ENCODE measurements at places on chromosomes 12 and 14.

GRCh38 chr14:90674043-90674670, 142.1 kb downstream of the TTC7B start:
- DNase-seq = no peak

GRCh38 chr12:102748704-102749103, 168.3 kb downstream of the PAH start:
- no peak for DNase-seq

- DNase-seq = no peak
Observed at GRCh38 chr12:53999559-54000115, 324 bp upstream of the HOXC9 start.

GRCh38 chr12:101995684-101996083, 66.1 kb downstream of the WASHC3 start:
- DNase-seq = no peak

- DNase-seq = no peak
Observed at GRCh38 chr12:19005257-19005801, 124.2 kb upstream of the PLEKHA5 start.

GRCh38 chr14:71300566-71301330, 393.5 kb downstream of the PCNX1 start:
- no peak for DNase-seq

- no peak for DNase-seq
Observed at GRCh38 chr14:71400871-71401321, 493.6 kb downstream of the PCNX1 start.

DNA sequence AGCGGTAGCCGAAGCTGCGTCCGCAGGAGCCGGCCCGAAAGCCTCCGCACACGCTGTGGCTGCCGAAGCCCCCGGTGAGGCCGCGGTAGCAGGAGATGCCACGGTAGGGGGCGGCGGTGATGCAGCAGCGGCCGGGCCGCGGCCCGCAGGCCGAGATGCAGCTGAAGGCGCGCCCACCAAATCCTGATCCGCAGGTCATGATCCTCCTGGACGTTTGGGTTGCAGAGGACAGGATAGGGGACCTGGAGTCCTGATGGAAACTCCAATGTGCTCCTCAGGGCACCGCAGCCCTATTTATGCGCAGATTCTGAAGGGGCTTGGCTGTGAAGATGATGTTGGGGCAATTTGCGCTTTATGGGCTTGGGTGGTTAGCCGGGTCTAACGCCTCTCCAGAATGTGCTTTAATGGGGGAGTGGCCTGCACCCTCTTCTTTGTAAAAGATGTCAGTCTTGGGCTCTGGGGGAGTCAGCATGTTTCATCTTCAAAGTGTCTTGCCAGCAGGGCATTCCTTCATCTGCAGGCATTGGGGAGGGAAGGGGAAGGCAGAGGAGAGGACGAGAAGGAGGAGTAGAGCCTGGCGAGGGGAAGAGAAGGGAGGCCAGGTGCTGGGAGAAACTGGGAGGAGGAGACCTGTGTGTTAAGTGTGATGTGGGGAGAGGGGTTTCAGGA, at the start of gene KRT81:
Gene KRT81 (minus strand): TSS at position 268 of the 669 bp plus-strand sequence. CDS start 69 bp downstream, at position 199.
- DNase-seq = no peak

GRCh38 chr14:100738704-100739131, 12.0 kb downstream of the DLK1 start:
- DNase-seq = no peak

DNA sequence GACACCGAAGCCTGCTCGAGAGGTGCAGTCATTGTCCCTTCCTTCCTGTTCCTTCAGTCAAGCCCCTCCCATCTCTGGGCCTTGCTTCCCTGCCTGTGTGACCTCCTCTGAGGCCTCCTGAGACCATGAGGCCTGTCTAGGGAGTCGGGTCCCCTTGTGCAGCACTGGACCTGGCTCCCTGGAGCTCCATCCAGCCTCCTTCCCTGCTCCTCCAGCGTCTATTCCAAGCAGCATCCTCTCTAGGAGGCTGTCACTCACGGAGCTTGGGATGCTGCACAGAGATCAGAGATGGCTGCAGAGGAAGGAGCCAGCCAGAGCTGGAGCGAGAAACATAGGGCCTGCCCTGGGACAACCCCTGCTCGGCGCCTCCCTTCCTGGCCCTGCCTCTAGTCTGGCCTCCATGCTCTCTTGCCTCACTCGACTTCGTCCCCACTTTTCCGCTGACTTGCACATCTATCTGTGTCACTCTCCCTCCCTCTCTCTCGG, 142.7 kb downstream of the BCL11B start:
- DNase-seq = no peak

GRCh38 chr14:102893452-102893851, 29.0 kb upstream of the AMN start:
- DNase-seq = no peak

GRCh38 chr12:59403259-59403932, 192.4 kb upstream of the SLC16A7 start:
- peak; percentile 5 for DNase-seq

GRCh38 chr12:114167431-114167830, 201.3 kb upstream of the RBM19 start:
- DNase-seq = no peak

GRCh38 chr12:46303039-46303666, 34.3 kb upstream of the SLC38A1 start:
- peak; percentile 45 for DNase-seq

GRCh38 chr12:21547437-21547836, 21.3 kb downstream of the SPX start:
- DNase-seq = no peak

- no peak for DNase-seq
Observed at GRCh38 chr12:79397609-79398008, 293.2 kb downstream of the PAWR start.

- DNase-seq = no peak
Observed at GRCh38 chr14:31543969-31544799, 17.0 kb upstream of the NUBPL start.

DNA sequence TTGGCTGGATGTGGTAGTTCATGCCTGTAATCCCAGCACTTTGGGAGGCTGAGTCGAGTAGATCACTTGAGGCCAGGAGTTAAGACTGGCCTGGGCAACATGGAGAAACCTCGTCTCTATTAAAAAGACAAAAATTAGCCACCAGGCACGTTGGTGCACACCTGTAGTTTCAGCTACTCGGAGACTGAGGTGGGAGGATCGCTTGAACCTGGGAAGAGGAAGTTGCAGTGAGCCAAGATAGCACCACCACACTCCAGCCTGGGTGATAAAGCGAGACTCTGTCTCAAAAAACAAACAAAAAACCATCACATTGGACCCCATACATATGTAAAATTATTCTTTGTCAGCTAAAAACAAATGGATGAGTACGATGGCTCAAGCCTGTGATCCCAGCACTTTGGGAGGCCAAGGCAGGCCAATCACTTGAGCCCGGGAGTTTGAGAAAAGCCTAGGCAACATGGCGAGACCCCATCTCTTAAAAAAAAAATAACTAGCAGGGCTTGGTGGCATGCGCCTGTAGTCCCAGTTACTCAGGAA, 43.9 kb downstream of the LIMA1 start:
- DNase-seq = no peak

DNA sequence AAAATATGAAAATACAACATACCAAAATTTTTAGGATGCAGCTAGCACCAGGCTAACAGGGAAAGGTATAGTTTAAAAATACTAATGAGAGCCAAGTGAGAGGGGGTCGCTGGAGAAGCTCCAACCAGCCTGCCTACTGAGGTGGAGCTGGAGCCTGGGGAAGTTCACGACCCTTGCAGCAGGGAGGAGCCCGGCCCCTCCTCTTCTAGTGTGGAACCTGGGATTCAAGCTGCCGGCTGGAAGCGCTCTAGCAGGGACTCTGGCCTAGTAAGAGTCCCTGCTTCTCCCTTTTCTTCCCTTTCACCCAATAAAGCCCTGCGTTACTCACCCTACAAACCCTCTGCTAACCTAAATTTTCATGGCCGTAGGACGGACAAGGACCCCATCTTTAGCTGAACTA, 5.0 kb upstream of the KCNK13 start:
- DNase-seq = no peak

- no peak for DNase-seq
Observed at GRCh38 chr12:117921929-117922777, 46.6 kb downstream of the KSR2 start.

DNA sequence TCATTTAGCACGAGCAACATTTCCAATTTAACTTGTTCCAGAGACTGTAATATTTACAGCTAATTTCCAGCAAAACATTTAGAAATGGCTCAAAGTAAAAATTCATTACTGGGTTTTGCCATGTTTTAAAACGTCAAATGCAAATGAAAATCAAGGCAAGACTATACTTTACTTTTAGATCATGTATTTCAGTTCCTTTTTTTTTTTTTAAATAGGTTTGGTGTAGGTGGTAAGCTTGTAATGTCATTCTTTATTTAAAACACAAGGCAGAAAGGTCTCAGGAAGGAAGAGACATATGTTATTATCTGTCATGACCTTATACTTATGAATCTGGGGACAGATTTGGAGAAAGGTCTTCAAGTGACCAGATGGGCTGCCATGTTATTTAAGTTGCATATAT, 54.1 kb downstream of the GRIP1 start:
- DNase-seq = no peak

- DNase-seq = no peak
Observed at GRCh38 chr14:60999536-60999935, 18.5 kb downstream of the SLC38A6 start.

DNA sequence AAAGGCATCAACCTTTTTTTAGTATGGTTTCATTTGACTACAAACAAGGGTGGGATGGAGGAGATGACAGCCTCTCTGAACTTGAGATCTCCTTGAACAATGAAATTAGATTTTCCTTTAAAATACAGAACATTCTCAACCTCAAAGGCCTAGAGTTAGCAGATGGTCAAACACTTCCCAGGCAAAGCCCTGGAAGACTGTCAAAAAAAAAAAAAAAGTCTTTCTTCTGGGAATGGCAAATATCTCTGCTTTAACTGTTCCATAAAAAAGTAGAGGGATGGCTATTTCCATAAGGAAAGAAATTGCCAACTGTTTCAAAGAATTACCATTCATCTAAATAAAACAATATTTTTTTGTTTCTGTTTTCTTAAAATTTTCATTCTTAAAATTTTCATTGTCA, 870.8 kb downstream of the GALC start:
- DNase-seq = no peak

DNA sequence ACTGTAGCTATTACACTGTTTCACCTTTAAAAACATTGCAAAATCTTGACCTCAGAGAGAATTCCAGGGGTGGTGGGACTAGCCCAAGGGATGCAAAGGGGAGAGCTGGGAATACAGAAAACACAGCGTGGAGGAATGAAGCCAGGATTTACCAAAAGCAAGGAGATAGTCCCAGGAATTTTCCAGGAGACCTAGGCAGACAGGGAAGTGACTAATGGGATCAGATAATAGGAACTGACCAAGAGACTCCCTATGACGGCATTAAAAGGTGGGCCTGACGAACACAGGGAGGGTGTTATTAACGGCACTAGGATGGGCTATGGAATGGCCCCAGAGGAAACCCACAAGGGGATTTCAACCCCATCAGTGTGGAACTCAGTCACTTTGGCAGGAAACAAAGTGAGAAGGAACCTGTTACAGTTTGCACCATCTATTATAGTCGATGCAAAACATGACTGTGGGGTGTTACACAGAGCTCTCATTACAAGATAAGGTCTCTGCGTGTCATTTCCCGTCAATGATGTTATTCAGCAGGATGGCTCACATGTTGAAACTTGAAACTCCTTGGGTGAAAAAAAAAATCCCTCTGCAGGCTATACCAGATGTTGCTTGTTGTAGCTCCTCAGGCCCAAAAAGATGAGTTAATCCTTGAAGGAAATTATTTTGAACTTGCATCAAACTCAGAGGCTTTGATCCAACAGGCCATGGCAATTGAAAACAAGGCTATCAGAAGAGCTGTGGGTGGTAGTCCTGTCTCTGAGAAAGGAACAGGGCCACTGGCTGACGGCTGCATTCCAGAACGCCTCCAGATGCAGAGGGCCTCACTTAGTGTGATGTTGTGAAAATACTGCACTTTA, 58.7 kb downstream of the DRAM1 start:
- no peak for DNase-seq

DNA sequence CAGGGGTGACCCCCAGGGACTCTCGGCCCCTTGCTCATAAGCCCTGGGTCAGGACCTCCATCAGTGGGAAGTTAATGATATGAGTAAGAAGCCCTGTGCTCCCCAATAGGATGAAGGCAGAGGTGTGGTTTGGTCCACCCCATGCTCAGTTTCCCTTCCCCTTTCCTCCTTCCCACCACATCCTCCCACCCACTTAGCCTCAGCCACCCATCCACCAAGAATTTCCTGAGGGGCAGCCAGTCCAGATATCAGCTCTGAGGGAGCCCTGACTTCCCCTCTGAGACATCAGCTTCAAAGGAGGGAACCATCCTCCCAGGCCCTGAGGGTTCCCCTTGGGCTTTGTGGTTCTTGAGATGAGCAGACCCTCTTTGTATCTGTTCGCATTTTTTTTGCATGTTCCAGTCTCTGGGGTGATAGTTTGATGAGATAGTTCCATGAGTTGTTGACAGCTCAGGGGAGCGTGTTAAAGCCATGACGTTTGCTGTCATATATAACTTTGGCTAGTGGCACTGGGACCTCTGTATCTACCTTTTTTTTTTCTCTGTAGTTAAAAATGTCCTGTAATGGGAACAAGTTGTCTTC, 71.2 kb downstream of the LGMN start:
- DNase-seq = no peak

DNA sequence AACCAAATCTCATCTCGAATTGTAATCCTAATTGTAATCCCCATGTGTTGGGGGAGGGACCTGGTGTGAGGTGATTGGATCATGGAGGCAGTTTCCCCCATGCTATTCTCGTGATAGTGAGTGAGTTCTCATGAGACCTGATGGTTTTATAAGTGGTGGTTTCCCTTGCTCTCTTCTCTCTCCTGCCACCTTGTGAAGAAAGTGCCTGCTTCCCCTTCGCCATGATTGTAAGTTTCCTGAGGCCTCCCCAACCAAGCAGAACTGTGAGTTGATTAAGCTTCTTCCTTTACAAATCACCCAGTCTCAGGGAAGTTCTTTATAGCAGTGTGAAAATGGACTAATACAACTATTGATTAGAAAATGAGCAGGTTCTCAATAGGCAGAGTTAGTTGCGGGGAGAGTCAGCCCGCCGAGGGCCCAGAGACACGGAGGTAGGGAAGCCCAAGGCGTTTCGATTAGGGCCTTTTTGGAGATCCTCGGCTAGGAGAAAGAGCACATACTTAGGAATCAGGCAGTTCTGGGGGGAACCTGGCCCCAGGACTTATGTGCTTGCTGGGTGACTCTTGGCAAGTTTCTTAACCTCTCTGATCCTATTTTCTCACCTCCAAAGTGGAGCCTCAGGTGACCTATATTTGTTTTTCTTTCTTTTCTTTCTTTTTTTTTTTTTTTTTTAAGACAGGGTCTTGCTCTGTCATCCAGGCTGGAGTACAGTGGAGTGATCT, 65.7 kb downstream of the MVK start:
- no peak for DNase-seq

- DNase-seq = no peak
Observed at GRCh38 chr14:101563654-101564443, 2.6 kb downstream of the DIO3 start.

- DNase-seq = no peak
Observed at GRCh38 chr14:32449648-32450047, 120.5 kb downstream of the AKAP6 start.

DNA sequence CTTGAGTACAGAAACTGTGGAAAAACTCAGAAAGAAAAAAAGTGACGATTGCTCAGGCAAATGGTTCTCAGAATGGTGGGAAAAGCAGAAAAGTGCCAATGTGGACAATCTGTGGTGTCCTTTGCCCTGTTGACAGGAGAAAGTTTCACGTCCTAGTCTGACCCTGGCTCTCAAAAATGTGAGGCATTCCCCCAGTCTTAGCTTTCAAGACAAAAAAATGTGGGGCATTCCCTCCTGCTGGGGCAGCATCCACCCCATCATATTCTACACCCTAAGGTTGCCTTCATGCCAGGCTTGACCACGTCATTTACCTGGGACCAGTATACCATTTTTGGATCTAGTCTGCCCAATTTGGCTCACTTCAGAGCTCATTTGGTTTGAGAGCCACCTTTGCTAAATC, 20.7 kb upstream of the ANAPC7 start:
- DNase-seq = no peak

GRCh38 chr14:61691495-61691894, 3.8 kb upstream of the HIF1A start:
- DNase-seq = no peak

Measured in effector CD4-positive, alpha-beta T cell (primary cell).